ENCODE measurements at places on chromosomes 2 and 18.

DNA sequence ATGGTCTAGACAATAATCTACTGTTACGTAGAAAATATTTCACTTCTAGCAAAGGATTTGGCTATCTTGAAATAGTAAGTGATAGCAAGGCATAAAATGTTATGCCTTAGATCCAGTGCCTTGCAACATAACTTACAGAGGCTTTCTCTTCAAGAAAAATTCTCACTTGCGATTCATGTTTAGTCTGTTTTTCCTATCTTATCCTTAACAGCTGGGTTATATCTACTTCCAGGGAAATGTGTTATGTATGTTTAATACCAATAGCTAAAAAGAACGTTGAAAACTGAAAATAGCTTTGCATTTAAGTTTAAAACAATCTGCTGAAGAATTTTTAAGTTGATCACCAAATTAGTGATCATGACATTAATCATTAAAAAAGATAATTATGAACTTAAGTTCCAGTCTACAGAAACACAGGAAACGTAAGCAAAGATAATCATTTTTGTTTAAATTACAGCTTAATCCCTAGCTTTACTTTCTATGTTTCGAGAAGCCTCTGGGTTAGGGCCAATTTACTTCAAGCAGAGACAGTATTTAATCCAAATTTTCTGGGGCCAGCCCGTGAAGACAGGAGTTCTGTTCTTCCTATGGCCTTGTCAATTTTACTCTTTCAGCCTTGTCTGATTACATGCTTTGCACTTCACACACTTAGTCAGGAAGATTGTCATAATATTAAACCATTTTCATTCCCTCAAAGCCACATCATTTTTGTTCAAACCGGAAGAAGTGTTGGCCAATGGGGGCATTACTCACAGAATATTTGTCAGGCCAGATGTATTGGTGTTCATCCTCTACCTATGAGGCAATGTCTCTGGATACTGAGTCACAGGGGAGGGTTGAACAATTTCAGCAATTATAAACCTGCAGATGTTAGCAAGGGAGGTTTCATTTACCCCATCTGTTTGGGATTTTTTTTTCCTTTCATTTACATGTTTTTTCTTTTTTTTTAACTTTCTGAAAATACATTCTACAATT, 1132.9 kb upstream of the ZEB2 start:
- DNase-seq, result no peak

GRCh38 chr18:36047521-36047920, 19.8 kb downstream of the RPRD1A start:
- DNase-seq, result no peak

DNA sequence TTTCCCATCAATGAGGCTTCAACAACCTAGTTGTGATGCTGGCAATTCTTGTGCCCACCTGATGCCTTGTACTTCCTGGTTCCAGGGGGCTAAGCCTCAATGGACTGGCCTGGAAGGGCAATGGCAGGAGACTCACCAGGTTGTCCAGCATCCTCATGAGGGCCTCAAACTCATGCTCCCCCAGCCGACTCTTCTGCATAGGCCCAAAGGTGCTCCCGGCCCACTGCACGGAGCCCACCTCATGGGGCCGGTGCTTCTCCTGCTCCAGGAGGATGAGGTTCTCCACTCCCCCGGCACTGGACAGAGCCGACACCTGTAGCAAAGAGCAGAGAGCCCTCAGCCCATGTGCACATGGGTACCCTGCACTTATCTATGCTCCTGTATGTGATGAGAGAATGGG, 84.5 kb downstream of the ADD2 start:
- DNase-seq, result no peak

DNA sequence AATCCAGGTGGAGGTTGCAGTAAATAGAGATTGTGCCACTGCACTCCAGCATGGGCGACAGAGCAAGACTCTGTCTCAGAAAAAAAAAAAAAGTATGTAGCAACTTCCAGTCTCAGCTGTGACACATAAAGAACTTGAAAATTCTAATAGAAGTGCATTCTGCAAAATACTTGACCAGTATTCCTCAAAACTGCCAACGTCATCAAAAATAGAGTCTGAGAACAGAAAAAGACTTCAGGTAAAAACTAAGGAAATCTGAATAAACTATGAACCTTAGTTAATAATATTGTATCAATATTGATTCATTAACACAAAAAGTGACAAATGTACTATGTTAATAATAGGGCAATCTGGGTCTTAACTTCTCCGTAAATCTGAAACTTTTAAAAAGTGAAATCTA, 76.7 kb upstream of the WDR75 start:
- no peak for DNase-seq

- DNase-seq, result no peak
These were observed 155.8 kb upstream of the ERBB4 start for GRCh38 chr2:212694398-212694797.

GRCh38 chr2:146985753-146986152, 859.1 kb upstream of the ACVR2A start:
- no peak for DNase-seq

DNA sequence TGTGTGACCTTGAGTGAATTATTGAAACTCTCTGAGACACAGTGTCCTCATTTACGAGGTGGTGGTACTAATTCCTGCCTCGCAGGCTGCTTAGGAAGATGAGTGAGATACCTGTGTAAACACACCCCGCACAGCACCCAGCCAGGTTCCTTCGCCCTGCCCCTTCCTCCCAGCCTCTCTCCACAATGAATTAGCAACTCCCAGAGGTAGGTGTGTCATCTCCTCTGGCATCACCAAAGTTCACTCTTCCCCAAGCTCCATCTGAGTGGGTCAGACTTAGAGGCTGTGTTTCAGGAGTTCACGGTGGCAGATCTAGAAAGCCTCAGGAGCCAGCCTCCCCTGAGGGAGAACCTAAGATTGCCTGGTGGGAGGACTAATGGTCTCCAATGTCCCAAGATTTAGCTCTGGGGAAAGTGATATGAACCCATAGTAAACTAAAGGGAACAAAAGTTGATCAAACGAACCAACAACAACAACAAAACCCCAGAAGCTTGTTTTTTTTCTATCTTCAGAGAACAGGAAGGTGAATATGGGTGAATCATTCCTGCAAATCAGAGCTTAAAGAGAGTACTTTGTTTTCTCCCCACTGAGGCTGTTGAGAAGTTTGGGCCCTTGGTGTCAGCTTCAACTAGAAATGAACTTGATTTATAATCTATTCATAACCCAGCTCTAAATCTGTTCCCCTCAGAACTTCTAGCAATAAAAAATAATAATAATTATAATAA, 44.4 kb upstream of the NRP2 start:
- DNase-seq, result no peak

Data from T-helper 22 cell (primary cell).